ENCODE measurements at places on chromosomes 2 and 18.

DNA sequence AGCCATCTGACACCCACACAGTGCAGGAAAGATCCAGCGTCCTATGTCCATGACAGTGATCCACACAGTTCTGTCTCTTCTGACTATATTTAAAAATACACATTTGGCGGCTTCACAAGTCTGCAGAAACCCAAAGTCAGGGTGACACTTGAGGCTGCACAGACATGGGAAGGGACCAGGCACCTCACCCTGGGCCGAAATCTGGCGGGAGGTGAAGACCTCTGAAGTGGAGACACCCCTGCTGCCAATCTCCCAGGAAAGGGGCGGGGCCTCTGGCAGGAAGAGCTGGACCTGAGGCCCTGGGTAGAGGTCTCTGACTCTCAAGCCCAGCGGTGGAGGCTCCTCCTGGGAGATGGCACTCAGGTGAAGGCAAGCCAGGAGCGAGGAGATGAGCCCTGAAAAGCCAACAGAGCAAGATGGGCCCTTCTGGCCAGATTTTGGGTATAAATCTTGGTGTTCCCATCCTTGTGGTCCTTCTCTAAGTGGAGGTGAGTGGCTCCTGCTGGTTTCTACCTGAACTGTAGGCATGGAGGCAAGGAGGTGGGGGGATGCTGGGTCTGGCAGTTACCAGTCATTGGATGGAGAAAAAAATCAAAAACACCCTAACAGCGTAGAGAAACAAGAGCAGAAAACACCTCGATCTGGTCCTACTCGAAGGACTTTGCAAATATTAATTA lies 248.4 kb downstream of the HDAC4 start:
- DNase-seq = no peak

DNA sequence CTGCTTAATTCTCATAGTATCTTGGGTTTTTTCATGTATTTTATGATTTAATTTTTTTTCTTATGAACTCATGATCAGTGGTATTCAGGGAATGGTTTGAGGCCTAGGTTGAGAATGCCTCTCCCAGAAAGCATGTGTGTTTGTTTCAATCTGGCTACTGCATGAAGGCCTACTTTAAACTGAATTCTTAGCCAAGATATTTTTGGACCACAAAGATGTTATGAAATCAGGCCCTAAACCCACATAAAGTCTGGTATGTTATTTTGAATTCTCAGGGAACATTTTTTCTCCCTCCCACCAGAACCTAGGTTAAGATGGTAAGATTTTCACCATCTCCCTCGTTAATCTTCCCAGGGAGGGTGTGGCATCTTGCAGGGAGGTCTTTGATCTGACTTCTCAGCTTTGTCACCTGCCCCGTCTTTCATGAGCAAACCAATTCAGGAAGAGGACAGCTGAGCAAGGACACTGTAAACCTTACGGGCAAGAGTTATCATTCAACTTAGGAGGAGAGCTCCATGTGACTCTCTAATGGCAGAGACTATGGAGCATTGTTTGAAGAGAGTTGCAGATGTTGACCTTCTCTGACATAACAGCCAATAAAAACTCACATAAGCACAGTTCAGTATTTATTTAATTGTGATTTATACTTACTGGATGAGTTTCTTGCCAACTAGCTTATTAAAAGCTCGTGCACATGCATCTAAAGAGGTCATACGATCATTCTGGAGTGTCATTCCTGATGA lies 21.3 kb upstream of the ACKR3 start:
- DNase-seq = no peak

GRCh38 chr2:191835539-191836350 lies 11.1 kb downstream of the CAVIN2 start:
- DNase-seq = no peak

GRCh38 chr2:136236019-136236418 lies 118.1 kb upstream of the CXCR4 start:
- DNase-seq = no peak

- DNase-seq = no peak
Observed at GRCh38 chr18:78913830-78914231, 65.8 kb upstream of the SALL3 start.

GRCh38 chr2:66437109-66437690 lies 2.3 kb downstream of the MEIS1 start:
- no peak for DNase-seq

DNA sequence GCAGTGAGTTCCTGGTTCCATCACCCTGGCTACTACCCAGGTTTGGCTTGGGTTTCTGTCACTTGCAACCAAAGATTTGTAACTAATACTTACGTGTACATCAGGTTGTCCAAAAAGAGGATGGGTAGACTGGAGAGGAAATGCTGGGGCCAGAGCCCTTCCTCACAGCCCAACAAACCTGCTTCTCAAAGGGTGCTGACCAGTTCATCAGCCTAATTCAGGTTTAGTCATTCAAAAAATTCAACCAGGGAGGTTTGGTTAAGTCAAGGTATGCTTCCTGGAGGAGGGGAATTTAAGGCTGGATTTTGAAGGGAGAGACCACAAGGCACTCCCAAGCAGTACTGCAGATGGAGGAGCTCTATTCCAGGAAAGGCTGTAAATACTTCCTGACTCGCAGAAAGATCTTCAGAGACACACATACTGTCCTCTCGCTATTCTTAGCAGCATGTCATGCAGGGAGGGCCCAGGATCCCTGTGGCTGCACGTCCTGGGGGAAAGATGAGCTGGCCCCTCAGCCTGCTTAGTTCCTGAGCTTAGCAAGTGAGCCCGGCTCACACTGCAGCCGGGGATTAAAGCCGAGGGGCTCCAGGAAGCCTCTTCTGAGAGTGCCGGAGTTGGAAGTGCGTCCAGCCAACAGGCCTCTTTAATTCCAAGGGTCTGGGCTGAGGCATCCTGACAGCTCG lies 40.0 kb upstream of the BIN1 start:
- DNase-seq = no peak

- DNase-seq = no peak
Observed at GRCh38 chr2:130288467-130289403, 54.0 kb upstream of the IMP4 start.

- DNase-seq = no peak
Observed at GRCh38 chr18:58257461-58257860, 213.4 kb downstream of the NEDD4L start.

GRCh38 chr2:31476511-31477180 lies 62.1 kb upstream of the XDH start:
- no peak for DNase-seq

GRCh38 chr2:234098681-234099080 lies 48.2 kb downstream of the SPP2 start:
- no peak for DNase-seq

GRCh38 chr2:158795195-158795924 lies at the start of gene DAPL1:
DAPL1 (plus strand) TSS chr2:158795317; CDS start chr2:158795373, 56 bp downstream.
- DNase-seq = no peak

DNA sequence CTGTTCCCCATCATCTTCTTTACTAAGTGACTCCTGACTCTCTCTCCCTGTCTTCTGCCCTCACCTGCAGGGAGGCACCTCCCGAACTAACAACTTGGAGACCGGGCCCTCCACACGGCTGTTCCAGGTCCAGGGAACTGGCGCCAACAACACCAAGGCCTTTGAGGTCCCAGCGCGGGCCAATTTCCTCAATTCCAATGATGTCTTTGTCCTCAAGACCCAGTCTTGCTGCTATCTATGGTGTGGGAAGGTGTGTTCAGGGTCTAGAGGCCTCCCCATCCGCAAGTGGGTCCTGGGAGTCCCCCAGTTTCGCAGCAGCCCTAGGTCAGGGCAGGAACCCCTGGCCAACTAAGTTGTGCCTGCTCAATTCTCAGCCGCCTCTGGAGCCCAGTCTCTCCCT lies 15.5 kb downstream of the VIL1 start:
- no peak for DNase-seq

GRCh38 chr2:189285962-189286645 lies 106.5 kb upstream of the COL5A2 start:
- no peak for DNase-seq

- DNase-seq = no peak
Observed at GRCh38 chr2:212842544-212843185, 304.1 kb upstream of the ERBB4 start.

- DNase-seq = no peak
Observed at GRCh38 chr18:13615432-13615861, 110.9 kb downstream of the FAM210A start.

Measured in frontal cortex (tissue), 4 donors.